HEK293T (cell line): ENCODE measurements at places on chromosomes 16 and 17.

DNA sequence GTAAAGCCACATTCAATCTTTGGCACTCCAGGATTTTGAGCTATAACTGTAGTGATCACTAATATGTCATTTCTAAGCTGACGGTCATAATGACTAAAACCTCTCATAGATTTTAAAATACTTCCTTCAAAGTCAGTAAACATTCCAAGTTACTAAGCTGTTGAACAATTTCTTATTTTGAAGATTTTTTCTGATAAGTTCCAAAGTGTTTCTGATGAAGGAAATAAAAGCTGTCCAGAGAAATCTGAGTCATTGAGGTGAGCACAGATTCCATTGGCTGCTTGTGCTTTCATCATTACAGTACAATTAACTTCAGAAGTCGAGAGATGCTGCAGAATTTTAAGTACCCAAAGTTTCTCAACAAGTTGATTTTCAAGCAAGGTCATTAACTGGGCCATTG lies 23.9 kb downstream of the NLRC5 start:
- DNase-seq, result no peak

GRCh38 chr17:77498091-77498741 lies 357.4 kb downstream of the SEC14L1 start:
- no peak for DNase-seq

- DNase-seq, result no peak
These were observed 16.6 kb downstream of the MYH3 start for GRCh38 chr17:10640475-10640874.

GRCh38 chr16:49876716-49877129 lies 20.8 kb upstream of the ZNF423 start:
- DNase-seq, result peak; percentile 96

GRCh38 chr16:17784073-17784472 lies 313.3 kb upstream of the XYLT1 start:
- DNase-seq, result peak; percentile 10

DNA sequence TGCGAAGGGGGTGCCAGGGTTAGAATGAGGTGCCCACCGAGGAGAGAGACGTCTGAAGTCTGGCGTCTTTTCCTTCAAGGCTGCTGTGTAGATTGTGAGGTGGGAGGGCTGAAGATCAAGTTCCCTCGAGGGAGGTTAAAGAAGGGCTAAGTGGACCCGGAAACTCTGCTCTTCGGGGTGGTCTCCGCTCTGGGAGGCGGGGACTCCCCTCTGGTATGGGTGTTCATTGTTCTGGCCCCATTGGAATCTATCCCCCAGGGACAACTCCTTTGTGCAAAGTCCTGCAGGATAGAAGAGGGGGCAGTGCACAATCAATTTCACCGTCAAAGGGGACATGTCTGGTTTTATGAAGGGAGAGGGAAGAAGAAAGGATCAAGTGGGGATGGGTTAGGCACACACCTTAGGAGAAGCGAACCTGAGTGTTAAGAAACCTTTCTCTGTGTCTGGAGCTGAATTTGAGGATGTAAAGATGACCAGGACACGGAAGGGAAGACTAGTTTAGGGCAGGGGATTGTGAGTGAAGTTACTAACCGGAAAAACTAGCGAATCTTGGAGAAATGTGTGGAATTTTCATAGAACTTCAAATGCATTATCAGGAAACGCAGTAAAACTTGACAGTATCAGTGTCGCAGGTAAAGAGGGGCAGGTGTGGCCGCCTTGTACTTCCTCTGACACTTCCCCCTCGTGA lies 809 bp upstream of the RAB34 start:
- DNase-seq, result no peak
